ENCODE measurements at places on chromosomes 4 and X.

GRCh38 chr4:55087009-55087912 is 38.1 kb downstream of the KDR start:
- no peak for DNase-seq

DNA sequence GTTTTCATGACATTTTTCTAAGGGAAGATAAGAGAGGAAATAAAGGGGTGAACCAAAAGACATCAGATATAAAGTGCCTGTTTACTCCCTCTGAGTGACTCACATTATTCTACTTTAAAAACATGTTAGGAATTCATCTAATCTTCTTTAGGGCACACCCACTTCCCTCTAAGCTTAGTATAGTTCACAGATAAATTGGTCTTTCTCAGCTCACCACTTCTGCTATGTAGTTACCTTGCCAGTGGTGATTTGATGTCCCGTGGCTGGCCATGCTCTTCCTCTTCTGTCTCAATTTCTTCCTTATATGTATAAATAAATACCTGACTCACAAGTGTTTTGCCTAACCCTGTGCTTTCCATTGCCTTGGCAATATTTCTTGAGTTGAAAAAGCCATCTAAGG is 96.8 kb downstream of the PDLIM5 start:
- DNase-seq = no peak

DNA sequence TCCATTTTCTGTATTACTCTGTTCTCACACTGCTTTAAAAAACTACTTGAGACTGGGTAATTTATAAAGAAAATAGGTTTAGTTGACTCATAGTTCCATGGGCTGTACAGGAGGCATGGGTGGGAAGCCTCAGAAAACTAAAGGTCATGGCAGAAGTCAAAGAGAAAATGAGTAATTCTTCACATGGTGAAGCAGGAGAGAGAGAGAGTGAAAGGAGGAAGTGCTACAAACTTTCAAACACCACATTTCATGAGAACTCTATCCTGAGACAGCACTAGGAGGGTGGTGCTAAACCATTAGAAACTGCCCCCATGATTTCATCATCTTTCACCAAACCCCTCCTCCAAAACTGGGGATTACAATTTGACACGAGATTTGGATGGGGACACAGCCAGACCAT is 108.0 kb upstream of the PBDC1 start:
- DNase-seq = no peak

GRCh38 chrX:122625239-122625638 is 558.8 kb upstream of the GRIA3 start:
- DNase-seq = no peak

GRCh38 chr4:6680372-6681034 is 13.2 kb upstream of the S100P start:
- DNase-seq = no peak

DNA sequence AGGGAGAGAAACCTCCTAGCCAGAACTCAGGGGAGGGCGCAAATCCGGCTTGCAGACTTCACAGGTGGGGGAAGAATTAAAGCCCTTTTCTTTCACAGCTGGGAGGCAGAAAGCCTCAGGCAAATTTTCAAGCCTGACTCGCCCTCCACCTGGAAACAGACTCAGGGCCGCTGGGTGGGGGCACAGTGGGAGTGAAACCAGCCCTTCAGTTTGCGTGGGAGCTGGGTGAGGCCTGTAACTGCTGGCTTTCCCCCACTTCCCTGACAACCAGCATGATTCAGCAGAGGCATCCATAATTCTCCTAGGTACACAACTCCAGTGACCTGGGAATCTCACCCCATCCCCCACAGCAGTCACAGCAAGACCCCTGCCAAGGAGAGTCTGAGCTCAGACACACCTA is 206.9 kb upstream of the INTU start:
- no peak for DNase-seq
